ENCODE measurements at places on chromosomes 4 and X. TPM values are rescaled to one million over a fixed set of nuclear protein-coding genes. Genes with fewer than 3 reads are reported as not detected.

GRCh38 chrX:40073439-40074054 lies 24.2 kb downstream of the BCOR start:
- H3K27me3 ChIP-seq = no peaks in the 10 kb centered on the region
- peaks cover 10% of the 10 kb centered on the region for H3K4me1 ChIP-seq
- no peaks in the 10 kb centered on the region for H3K36me3 ChIP-seq

Gene SYTL4
- total RNA-seq = 0.20 TPM

Gene STK32B
- total RNA-seq = 0.12 TPM

GRCh38 chr4:99029852-99030251 lies 34.3 kb downstream of the METAP1 start:
- peaks cover 3% of the 10 kb centered on the region for H3K36me3 ChIP-seq
- no peaks in the 10 kb centered on the region for H3K27me3 ChIP-seq
- H3K4me3 ChIP-seq = no peak overlapping the region
- peaks cover 39% of the 10 kb centered on the region for H3K4me1 ChIP-seq
- no peak for DNase-seq

- no peaks in the 10 kb centered on the region for H3K36me3 ChIP-seq
- no peak overlapping the region for H3K27ac ChIP-seq
- no peak for DNase-seq
- H3K4me1 ChIP-seq = no peaks in the 10 kb centered on the region
- no peaks in the 10 kb centered on the region for H3K27me3 ChIP-seq
- no peak overlapping the region for H3K4me3 ChIP-seq
Measured at GRCh38 chr4:126718136-126718535, 914.6 kb upstream of the INTU start.

- no peak overlapping the region for H3K27ac ChIP-seq
- DNase-seq = no peak
- H3K4me1 ChIP-seq = peaks cover 10% of the 10 kb centered on the region
- H3K36me3 ChIP-seq = no peaks in the 10 kb centered on the region
- H3K4me3 ChIP-seq = no peak overlapping the region
Measured at GRCh38 chr4:16259889-16260246, 33.6 kb upstream of the TAPT1 start.

DNA sequence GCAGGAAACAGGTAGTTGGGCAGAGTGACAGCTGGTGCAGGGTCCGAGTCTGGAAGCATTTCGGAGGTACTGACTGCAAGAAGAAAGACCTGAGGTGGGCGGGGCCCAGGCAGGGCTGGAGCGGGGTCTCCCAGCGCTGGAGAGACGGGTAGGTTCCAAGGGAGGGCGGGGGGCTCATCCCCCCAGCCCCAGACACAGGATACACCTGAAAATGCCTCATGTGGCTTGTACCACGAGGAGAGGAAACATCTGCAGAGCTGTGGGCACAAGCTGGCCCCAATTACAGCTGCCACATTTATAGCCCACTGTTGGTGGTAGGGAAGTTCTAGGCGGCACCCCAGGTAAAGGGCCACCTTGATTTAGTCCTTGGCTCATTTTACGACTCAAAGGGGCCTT lies 38.0 kb downstream of the ELF4 start:
- H3K27me3 ChIP-seq = no peaks in the 10 kb centered on the region
- H3K4me1 ChIP-seq = peaks cover 2% of the 10 kb centered on the region
- peaks cover 1% of the 10 kb centered on the region for H3K36me3 ChIP-seq
- H3K4me3 ChIP-seq = no peak overlapping the region

Gene FAM47A
- not detected for total RNA-seq

Gene TMEM31
- not detected for total RNA-seq

- no peak overlapping the region for H3K4me3 ChIP-seq
- peaks cover 5% of the 10 kb centered on the region for H3K4me1 ChIP-seq
- no peak for DNase-seq
- H3K27me3 ChIP-seq = peaks cover 32% of the 10 kb centered on the region
Measured at GRCh38 chr4:146237092-146237491, 22.8 kb downstream of the REELD1 start.

Gene NRK
- total RNA-seq = not detected

DNA sequence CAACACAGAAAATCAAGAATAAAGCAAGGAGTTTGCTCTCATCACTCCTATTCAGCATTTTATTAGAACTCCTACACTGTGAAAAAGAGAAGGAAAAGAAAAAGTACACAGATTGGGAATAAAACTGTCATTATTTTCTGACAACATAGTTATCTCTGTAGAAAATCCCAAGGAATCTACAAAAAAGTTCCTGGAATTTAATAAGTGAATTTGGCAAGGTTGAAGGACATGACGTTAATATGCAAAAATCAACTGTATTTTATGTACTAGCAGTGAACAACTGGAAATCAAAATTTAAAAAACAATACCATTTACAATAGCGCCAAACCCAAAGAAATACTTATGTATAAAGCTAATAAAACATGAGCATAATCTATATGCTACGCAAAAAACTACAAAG lies 26.3 kb downstream of the CHIC2 start:
- no peak overlapping the region for H3K4me3 ChIP-seq
- peaks cover 4% of the 10 kb centered on the region for H3K36me3 ChIP-seq
- H3K4me1 ChIP-seq = peaks cover 18% of the 10 kb centered on the region
- H3K27ac ChIP-seq = no peak overlapping the region

DNA sequence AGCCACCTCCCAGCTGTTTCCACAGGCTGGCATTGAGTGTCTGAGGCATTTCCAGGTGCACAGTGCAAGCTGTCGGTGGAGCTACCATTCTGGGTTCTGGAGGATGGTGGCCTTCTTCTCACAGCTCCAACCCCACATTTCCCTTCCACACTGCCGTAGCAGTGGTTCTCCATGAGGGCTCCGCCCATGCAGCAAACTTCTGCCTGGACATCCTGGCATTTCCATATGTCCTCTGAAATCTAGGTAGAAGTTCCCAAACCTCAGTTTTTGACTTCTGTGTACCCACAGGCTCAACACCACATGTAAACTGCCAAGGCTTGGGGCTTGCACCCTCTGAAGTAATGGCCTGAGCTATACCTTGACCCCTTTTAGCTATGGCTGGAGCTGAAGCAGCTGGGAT lies 10.3 kb upstream of the FRMPD4 start:
- H3K27me3 ChIP-seq = no peaks in the 10 kb centered on the region
- no peaks in the 10 kb centered on the region for H3K4me1 ChIP-seq
- no peak for DNase-seq
- H3K27ac ChIP-seq = no peak overlapping the region
- H3K36me3 ChIP-seq = no peaks in the 10 kb centered on the region
- H3K4me3 ChIP-seq = no peak overlapping the region

Gene HNRNPD
- total RNA-seq = 212 TPM
